Pancreas (tissue), 10 donors: ENCODE measurements at places on chromosomes 2 and 18.

- no peaks in the 10 kb centered on the region for H3K4me1 ChIP-seq
- no peak overlapping the region for H3K27ac ChIP-seq
- no peak for DNase-seq
Observed at GRCh38 chr2:4269885-4270284, 566.5 kb downstream of the DCDC2C start.

DNA sequence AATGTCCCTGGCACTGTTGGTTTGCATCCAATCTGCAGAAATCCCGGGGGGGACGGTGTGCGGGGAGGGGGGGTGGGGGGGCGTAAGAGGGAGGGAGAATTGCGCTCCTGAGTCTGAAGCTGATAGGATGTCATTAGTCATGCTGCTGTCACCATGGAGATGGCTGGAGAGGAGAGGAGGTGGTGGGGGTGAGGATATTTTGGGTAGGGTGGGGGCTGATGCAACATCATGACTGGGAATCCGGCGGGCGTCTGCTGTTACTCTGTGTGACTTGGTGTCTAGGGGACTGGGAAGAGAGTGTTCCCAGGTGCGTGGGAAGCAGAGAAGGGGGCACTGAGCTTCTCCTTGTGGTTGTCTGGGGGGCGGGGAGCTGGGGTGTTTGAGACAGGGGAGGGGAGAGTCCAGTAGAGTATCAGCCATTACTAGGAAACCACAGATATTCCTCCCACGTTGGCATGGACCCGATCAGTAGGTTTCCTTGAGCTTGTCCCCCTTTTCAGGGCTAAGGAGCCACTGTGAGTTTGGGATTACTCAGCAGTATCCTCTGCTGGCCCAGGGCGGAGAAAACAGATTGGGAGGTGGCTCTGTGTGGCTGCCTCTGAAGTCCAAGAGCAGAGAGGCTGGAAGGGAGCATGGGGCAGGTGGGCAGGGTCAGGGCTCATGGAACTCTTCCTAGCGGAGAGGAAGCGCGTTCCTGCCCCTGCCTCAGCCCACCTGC, 18.9 kb downstream of the TET3 start:
- H3K27ac ChIP-seq: no peak overlapping the region
- H3K4me1 ChIP-seq: peaks cover 10% of the 10 kb centered on the region
- H3K4me3 ChIP-seq: no peak overlapping the region
- H3K36me3 ChIP-seq: no peaks in the 10 kb centered on the region

DNA sequence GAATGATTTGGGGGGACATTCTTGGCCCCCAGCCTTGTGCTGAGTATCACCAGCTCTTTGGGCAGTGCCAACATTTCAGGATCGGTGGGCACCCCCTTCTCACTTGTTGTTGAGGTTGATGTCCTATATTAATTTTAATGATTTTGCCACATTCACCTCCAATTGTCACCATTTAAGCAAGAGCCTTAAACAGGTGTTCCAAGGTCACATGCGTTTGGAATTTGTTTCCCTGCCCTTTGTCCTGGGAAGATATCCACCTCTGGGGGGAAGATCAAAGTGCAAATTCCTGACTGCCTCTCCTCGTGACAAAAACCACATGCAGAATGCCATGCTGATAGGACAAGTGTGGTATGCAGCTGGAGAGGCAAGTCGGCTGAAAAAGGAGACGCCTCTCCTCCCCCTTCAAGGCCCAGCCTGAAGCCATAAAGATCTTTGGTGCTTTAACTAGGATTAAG, 72.5 kb upstream of the ID2 start:
- no peaks in the 10 kb centered on the region for H3K36me3 ChIP-seq
- H3K27me3 ChIP-seq: no peaks in the 10 kb centered on the region
- no peaks in the 10 kb centered on the region for H3K4me1 ChIP-seq
- no peak for DNase-seq

DNA sequence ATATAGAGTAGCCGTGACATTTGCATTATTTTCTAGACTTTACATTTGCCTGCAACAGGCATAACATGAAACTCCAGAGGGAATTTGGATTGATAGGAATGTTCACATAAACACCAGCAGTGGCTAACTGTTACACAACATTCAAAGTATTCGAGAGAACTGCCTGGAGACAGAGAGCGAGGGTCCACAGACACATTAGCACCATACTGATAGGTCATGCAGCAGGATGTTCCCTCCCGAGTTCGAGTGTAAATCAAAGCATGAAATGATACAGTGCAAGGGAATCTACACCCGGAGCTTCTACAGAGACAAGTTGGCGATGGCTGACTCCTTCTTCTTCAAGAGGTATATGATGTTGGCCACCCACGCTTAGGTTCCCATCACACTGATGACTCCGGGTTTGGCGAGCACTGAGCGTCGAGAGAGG, 89.5 kb downstream of the COL6A3 start:
- H3K27ac ChIP-seq: no peak overlapping the region
- no peaks in the 10 kb centered on the region for H3K27me3 ChIP-seq
- no peak for DNase-seq
- H3K4me1 ChIP-seq: no peaks in the 10 kb centered on the region
- H3K36me3 ChIP-seq: no peaks in the 10 kb centered on the region
- H3K4me3 ChIP-seq: no peak overlapping the region
